GM12864 (cell line): ENCODE measurements at places on chromosomes 6 and 20.
A peak's percentile ranks its signal among the peaks of the same experiment; 100 is the strongest.

DNA sequence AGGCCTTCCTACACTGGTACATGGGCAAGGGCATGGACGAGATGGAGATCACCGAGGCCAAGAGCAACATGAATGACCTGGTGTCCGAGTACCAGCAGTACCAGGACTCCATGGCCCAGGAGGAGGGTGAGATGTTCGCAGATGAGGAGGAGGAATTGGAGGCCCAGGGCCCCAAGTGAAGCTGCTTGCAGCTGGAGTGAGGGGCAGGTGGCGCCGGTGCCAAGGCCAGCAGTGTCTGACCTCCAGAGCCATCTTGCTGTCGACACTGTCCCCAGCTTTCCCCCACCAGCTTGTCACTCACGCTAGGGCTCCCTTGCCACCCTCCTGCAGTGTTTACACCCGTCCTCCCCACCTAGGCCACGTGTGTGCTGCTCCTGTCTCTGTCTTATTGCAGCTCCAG, 12.2 kb downstream of the GABRR2 start:
- DNase-seq, result no peak

- DNase-seq, result no peak
Observed at GRCh38 chr6:17632934-17633333, 32.8 kb downstream of the FAM8A1 start.

- DNase-seq, result no peak
Observed at GRCh38 chr6:158111987-158112386, 56.1 kb downstream of the SERAC1 start.

DNA sequence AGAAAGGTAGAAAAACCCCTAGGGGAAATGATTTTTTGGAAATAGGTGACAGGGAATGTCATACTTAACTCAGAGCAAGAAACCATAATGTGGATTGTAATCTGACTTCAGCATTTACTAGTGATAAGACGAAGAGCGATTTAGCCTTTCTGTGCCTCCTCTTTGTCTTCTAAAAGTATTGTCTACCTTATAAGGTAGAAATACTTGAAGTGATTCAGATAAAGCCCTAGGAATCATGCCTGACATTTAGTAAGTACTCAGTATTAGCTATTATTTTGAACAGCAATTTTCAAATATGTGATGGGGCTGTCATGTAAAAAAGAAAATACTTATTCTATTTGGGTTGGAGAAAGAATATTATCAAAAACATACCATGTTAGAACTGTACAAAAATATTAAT, 525.9 kb upstream of the EYS start:
- no peak for DNase-seq

GRCh38 chr6:17305219-17306001, 24.2 kb downstream of the RBM24 start:
- DNase-seq, result no peak

DNA sequence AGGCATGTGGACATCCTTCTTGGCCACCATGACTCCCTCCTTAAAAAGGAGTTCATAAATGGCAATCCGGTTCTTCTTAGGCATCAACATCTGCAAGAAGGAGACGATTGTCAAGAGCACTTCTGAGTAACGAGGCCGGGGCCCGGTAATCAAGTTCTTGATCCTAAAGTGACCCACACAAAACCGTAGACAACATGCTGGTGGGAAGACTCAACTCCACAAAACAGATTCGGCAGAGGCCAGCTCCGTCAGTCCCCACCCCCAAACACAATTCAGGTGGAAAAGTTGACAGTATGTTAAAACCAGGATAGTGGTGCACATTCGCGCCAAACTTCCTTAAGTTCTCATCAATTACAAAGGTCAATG, 754 bp downstream of the RPS10 start:
- no peak for DNase-seq

- DNase-seq, result no peak
Observed at GRCh38 chr6:170034294-170034693, 256.6 kb downstream of the DLL1 start.

DNA sequence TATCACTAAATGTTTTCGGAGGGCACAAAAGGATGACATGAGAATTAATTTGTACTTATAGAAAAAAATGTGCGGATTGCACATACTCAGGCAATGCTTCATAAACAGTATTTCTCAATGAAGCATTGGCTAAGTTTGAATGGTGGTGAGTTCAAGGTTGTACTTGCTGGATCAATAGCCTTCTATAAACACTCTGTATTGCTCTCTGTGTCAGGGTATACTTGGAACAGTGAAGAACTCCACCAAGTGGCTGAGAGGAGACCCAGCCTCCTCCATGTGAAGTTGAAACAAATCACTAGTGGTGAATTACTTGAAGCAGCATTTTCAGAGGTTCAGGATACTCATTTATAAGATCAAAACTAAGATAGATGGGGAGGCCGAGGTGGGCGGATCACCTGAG, 360.6 kb downstream of the RIMS1 start:
- DNase-seq, result no peak

GRCh38 chr6:155351273-155352129, 37.2 kb upstream of the TFB1M start:
- peak; percentile 95 for DNase-seq

DNA sequence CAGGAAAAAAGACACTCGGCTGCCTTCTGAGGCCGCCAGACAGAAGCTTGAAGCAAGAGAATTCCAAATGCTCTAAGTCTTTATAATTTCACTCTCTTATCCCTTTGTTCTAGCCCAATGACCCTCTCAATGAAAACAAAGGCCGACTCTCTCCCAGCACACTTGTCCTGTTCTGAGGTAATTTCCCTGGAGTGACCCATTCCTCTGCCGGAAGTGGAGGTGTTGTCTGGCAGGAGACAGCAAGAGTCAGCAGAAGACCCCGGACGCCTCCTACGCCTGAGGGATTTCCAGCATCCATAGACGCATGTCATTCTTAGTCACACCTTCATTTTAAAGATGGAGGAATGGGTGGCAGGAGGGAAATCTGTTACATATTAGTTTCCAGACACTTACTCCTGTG, 110.3 kb downstream of the SOD2 start:
- no peak for DNase-seq

DNA sequence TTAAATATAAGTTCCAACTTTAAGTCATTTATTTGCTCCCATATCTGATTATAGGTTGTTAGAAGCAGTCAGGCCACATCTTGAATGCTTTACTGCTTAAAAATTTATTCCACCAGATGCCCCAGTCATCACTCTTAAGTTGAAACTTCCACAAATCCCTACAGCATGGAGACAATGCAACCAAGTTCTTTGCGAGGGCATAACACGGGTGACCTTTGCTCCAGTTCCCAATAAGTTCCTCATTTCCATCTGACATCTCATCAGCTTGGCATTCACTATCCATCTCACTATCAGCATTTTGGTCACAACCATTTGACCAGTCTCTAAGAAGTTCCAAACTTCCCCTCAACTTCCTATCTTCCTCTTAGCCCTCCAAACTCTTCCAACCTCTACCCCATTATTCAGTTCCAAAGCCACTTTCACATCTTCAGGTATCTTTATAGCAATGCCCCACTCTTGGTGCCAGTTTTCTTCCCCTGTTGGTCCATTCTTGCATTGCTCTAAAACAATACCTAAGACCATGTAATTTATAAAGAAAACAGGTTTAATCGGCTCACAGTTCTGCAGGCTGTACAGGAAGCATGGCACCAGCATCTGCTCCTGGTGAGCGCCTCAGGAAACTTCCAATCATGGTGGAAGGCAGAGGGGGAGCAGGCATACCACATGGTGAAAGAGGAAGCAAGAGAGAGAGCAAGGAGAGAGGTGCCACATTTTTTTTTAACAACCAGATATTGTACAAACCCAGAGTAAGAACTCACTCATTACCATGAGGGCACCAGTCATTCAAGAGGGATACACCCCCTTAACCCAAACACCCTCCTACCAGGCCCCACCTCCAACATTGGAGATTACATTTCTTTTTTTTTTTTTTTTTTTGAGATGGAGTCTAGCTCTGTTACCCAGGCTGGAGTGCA, 15.9 kb upstream of the ITPR3 start:
- no peak for DNase-seq

GRCh38 chr6:90294989-90295853, 1.4 kb downstream of the BACH2 start:
- no peak for DNase-seq

DNA sequence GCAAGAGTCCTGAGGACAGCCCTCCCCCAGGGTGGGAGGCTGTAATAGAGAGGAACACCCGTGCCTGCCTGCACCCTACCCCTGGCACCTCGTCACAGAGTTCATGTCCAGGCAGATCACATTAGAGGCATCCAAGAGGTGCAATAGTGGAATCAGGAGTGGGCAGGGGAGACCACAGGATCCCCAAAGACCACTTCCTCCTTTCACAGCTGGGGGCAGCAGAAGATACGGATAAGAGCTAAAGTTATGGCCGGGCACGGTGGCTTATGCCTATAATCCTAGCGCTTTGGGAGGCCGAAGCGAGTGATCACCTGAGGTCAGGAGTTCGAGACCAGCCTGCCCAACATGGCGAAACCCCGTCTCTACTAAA, 1.5 kb upstream of the CAPN11 start:
- DNase-seq, result no peak

GRCh38 chr6:46772016-46772415, 21.2 kb upstream of the MEP1A start:
- no peak for DNase-seq

- peak; percentile 31 for DNase-seq
Observed at GRCh38 chr20:18754030-18754652, 59.4 kb upstream of the SCP2D1 start.

- DNase-seq, result no peak
Observed at GRCh38 chr6:166005401-166005943, 162.2 kb downstream of the TBXT start.

- no peak for DNase-seq
Observed at GRCh38 chr20:3251806-3252205, 12.8 kb upstream of the SLC4A11 start.

- no peak for DNase-seq
Observed at GRCh38 chr6:83985308-83985713, 48.3 kb upstream of the MRAP2 start.

GRCh38 chr6:137492289-137493217, 1.6 kb downstream of the OLIG3 start:
- no peak for DNase-seq

DNA sequence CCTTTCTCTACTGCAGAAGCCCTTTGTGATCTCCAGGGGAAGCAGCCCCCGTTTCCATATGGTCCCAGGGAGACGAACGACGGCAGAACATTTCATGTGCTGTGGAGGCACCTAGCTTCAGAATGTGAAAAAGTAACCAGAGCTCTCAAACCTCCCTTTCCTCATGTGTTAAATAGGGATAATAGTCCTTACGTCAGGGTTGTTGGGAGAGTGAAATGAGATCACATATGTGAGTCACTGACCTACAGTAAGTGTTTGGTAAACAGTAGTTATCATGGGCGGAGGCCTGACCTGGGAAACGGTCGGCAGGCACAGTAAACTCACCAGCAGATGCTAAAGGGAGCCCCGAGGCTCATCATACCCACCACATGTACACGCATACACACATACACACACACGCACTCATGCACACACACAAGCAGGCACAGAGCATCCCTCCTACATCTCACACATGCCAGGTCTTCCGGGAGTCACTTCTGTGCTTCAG, 89.7 kb downstream of the LY86 start:
- DNase-seq, result no peak

- DNase-seq, result no peak
Observed at GRCh38 chr6:169251822-169252504, 1.7 kb downstream of the THBS2 start.

- no peak for DNase-seq
Observed at GRCh38 chr6:38801305-38801704, 86.2 kb downstream of the DNAH8 start.

- DNase-seq, result no peak
Observed at GRCh38 chr6:3379482-3380060, 77.3 kb downstream of the SLC22A23 start.

DNA sequence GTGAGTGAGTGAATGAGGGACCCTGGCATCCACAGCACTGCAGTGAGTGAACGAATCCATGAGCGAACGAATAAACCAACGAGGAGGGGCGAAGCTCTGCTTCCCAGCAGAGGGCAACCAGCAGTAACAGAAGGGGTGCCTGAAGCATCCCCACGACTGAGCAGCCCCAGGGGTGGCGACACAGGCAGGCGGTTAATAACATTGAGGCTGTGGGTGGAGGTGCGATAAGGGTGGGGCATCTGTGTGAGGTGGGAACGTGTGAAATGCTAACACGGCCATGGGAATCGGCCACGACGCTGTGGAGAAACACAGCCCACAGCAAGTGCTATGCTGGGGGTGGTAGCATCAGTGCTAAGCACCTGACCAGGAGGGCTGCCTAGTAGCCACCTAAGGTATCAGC, 75.9 kb downstream of the TAF4 start:
- no peak for DNase-seq

DNA sequence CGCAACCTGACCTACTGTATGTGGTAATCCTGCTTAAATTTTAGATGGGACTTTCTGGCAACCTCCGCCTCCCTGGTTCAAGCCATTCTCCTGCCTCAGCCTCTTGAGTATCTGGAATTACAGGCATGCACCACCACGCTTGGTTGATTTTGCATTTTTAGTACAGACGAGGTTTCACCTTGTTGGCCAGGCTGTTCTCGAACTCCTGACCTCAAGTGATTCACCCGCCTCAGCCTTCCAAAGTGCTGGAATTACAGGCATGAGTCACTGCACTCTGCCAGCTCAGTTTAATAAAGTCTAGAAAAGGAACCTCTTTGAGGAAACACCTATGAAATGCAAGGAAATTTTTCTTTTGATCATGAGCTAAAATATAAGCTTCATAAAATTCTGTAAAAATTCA, 9.0 kb upstream of the PLCB4 start:
- DNase-seq, result no peak

DNA sequence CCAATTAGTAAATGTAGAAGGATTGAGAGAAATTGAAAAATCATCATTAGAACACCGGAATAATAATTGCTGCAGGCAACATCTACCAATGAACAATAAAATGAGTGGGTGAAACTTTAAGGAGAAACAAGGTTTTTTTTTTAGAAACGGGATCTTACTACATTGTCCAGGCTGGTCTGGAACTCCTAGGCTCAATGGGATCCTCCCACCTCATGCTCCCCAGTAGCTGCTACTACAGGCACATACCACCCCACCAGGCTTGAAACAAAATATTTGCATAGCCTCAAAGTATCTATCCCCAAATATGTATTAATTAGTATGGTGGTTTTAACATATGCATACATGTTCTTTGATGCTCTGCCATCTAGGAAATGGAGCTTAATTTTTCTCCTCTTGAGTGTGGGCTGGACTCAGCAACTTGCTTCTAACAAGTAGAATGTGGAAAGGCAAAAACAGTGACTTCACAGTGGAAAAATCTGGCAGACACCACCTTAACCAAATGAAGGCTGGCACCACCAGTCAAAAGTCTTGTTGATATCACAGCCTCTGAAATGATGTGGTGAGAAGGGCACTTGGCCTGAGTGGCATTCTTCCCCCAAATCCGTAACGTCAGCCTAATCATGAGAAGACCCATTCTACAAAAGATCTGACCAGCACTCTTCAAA, 12.1 kb downstream of the NRSN2 start:
- DNase-seq, result no peak

DNA sequence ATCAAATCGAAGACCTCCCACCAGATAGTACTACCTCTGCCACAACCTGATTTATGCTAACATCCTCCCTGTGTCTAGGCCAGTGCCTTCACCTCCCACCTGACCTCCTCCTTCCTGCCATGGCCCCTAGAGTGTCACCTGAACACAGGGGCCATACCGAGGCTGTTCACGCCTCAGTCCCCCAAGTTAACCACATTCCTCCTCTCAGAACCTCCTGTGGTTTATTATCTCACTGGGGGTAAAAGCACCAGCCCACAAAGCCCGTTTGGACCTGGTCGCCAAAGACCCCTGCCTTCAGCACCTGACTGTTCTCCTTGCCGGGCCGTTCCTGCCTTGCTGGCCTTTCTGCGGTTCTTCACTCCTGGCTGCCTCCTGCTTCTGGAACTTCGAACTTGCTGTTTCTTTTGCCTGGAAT, 13.7 kb downstream of the MAS1 start:
- no peak for DNase-seq

GRCh38 chr6:156781861-156782631, 4.9 kb downstream of the ARID1B start:
- DNase-seq, result no peak
